ENCODE measurements at places on chromosomes 13 and 19.

- no peaks in the 10 kb centered on the region for H3K36me3 ChIP-seq
- H3K27me3 ChIP-seq, result no peaks in the 10 kb centered on the region
- no peak overlapping the region for H3K27ac ChIP-seq
- no peaks in the 10 kb centered on the region for H3K4me1 ChIP-seq
- no peak overlapping the region for H3K4me3 ChIP-seq
- DNase-seq, result peak; percentile 15
Observed at GRCh38 chr13:78497702-78498355, 105.5 kb downstream of the POU4F1 start.

DNA sequence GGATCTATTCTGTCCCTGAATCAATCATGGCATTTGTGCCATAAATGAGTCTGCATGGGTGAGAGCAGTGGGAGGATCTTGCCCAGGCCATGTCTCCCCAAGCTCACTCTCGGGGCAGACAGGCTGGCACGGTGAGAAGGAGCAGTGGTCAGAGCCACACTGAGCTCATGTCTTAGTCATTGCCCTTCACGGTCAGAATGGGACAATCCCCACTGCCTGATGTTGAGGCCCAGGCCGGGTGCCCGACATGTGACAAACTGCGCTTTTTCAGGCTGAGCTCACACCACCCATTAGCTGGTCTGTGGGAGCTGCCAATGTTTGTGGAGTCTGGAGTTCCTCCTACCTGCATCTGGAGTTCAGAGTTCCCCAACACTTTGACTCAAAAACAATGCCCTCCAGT is 481.9 kb downstream of the COG6 start:
- no peak overlapping the region for H3K4me3 ChIP-seq
- DNase-seq, result no peak
- H3K27ac ChIP-seq, result no peak overlapping the region
- peaks cover 5% of the 10 kb centered on the region for H3K4me1 ChIP-seq

DNA sequence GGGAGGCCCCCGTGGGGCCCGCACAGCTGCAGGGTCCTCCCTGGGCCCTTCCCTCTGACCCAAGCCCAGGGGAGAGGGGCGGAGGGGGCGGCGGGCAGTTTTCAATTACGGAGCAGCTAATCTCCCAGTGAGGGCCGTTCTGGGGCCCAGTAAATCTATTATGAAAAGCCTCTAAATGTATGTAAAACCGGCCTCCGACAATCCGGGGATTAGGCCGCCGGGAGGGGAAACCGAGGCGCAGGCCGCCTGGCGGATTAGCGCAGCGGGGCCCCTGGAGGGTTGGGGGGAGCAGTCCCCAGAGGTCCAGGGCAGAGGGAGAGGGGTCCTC is 25.1 kb downstream of the EFNA2 start:
- H3K4me3 ChIP-seq, result no peak overlapping the region
- no peak for DNase-seq
- peaks cover 68% of the 10 kb centered on the region for H3K27me3 ChIP-seq
- H3K4me1 ChIP-seq, result peaks cover 6% of the 10 kb centered on the region
- H3K27ac ChIP-seq, result no peak overlapping the region

DNA sequence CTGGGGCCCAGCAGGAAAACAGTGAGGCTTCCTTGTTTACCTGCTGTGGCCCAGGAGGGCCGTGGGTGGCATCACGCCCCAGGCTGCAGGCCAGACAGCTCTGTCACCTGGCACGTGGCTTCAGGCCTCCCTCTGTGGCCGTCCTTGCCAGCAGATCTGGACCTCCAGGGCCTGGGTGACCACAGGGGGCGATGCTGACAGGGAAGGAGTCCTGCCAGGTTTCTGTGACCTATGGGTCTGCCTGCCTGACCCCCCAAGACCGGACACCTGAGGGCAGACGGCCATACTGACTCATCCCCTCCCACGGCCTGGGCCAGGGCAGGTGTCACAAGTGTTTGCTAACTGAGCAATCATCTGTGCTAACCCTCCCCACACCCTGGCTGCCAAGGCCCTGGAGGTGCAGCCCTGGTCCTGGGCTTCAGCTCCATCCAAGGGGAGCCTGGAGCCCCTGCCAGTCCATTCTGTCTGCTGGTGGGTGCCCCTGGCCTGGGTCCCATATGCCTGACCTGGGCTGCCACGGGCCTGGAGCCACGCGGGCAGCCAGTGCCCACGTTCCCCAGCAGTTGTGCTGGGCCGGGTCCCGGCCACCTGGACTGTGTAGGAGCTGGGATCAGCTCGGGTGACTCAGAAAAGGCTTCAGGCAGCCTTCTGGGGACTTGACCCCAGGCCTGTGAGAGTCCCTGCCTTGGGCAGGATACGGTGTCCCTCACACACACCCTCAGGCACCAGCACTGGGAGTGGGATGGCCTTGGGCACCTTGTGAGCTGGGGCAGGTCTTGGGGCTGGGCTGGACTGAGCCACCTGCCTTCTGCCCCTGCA is 3.7 kb downstream of the CDC34 start:
- no peaks in the 10 kb centered on the region for H3K27me3 ChIP-seq
- H3K4me1 ChIP-seq, result peaks cover 74% of the 10 kb centered on the region
- no peak for DNase-seq
- peak overlapping the region; percentile 6 for H3K27ac ChIP-seq
- H3K36me3 ChIP-seq, result peaks cover 42% of the 10 kb centered on the region
- H3K4me3 ChIP-seq, result no peak overlapping the region

- H3K27me3 ChIP-seq, result no peaks in the 10 kb centered on the region
- no peak overlapping the region for H3K4me3 ChIP-seq
- H3K36me3 ChIP-seq, result no peaks in the 10 kb centered on the region
- H3K27ac ChIP-seq, result no peak overlapping the region
Observed at GRCh38 chr13:60402022-60402421, 5.0 kb downstream of the TDRD3 start.

- no peaks in the 10 kb centered on the region for H3K4me1 ChIP-seq
- H3K4me3 ChIP-seq, result no peak overlapping the region
- H3K27ac ChIP-seq, result no peak overlapping the region
- peaks cover 48% of the 10 kb centered on the region for H3K27me3 ChIP-seq
- DNase-seq, result no peak
Observed at GRCh38 chr19:41001243-41001971, 10.3 kb downstream of the CYP2B6 start.

DNA sequence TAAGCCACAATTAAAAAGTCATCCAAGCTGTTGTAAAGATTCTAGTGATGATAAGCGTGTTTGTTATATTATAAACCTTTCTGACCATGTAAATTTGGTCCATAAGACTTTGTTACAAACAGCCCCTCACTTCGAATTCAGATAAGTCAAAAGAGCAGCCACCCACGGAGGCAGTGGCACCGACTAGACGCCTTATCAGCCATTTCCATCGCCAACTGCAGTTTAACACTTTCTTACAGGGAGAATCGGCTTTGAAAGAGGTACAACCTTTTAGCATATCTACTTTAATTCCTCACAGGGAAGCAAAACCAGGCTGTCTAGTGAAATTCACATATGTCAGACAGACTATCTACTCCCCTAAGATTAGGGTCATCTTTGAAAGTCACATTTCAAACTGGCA is 47.5 kb downstream of the SOX21 start:
- H3K27me3 ChIP-seq, result peaks cover 61% of the 10 kb centered on the region
- H3K4me3 ChIP-seq, result no peak overlapping the region
- H3K4me1 ChIP-seq, result no peaks in the 10 kb centered on the region
- no peak for DNase-seq
- no peaks in the 10 kb centered on the region for H3K36me3 ChIP-seq

- no peaks in the 10 kb centered on the region for H3K27me3 ChIP-seq
- H3K4me1 ChIP-seq, result no peaks in the 10 kb centered on the region
- no peak overlapping the region for H3K4me3 ChIP-seq
- no peak for DNase-seq
Observed at GRCh38 chr13:96490496-96490989, 400.6 kb downstream of the HS6ST3 start.

DNA sequence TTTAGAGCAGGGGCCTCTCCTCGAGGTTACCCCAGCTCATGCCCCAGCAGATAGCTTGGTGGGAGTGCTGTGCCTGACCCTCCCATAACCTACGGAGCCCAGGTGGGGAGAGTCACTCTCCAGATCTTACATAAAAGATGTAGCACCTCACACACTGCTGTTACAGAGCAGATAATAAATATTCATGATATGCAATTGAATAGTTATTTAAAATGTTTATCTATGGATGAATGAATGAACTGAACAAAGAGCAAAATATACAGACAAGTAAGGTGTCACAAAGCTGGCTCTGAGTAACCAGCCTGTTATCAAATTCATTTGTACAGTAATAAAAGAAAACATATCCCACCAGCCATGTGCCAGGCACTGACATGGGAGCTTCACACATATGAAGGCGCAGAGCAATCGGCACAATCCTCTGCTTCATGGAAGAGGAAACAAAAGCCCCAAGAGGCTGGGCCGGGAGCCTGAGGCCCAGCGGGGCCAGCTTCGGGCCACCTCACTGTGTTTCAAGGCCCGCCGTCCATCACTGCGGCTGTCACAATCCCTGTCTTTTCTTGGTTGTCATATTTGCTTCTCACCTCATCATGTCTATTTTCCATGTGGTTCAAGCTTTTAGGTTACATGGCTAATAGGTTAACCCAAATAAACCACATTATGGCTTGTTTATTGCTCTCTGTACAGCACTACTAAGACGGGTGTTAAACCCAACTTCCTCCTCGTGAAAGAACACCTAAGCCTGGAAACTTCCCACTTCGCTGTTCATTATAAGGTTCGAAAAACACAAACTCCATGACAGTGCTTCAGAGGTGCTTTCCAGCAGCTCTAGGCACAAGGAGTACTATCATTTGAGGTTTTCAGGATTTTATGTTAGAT is 78.4 kb downstream of the IRS2 start:
- no peaks in the 10 kb centered on the region for H3K4me1 ChIP-seq
- H3K27me3 ChIP-seq, result peaks cover 9% of the 10 kb centered on the region
- H3K36me3 ChIP-seq, result no peaks in the 10 kb centered on the region
- DNase-seq, result no peak
- H3K27ac ChIP-seq, result no peak overlapping the region
- no peak overlapping the region for H3K4me3 ChIP-seq

DNA sequence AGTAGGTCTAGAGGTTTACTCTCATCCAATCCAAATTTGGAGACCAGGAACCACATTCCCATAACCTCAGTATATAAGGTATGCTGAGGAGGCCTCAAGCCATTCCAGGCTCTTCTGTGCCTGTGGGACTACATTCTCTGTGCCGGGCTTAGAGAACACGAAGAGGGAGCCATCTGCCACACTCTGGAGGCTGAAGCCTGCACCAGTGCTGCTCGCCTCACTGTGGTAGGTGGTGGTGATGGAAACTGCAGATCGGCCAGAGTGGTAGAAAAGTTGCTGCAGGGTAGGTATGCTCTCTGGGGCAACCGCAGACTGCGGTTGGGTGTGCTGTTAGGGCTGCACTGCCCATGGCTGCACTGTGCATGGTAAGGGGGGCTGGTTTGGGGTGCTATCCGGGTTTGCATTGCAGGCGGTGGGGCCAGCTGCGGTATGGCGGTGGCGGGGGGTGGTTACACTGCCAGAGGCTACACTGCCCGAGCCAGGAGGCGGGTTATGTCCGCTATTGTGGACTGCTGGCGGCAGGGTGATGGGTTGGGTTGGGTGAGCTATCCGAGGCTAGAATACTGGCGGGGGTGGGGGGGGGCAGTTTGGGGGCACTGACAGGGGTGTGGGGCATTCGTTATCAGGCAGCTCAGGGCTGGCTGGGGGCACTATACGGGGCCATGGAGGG is 145.0 kb downstream of the TNFRSF19 start:
- no peaks in the 10 kb centered on the region for H3K36me3 ChIP-seq
- no peak for DNase-seq
- H3K27me3 ChIP-seq, result no peaks in the 10 kb centered on the region
- no peak overlapping the region for H3K27ac ChIP-seq
- no peaks in the 10 kb centered on the region for H3K4me1 ChIP-seq

GRCh38 chr13:20796791-20797508 is 23.2 kb upstream of the EEF1AKMT1 start:
- no peak for DNase-seq
- peak overlapping the region; percentile 31 for H3K27ac ChIP-seq

DNA sequence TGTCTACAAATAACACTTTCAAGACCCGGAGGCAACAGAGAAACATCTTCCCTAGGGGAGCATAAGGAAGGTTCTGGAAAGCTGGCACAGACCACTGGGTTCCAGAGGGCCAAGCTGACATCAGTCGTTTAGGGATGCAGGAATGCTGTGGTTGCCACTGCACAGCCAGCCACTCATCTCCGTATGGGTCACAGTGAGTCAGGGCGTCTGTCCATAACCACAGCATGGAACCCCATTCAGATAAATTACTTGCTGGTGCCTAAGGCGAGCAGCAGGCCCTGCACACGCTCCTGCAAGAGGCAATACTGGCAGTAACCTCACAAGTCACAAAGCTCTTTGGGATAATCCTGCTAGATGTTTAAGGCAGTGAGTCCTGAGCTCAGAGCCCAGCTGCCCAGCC is 140.9 kb upstream of the UBL3 start:
- no peak overlapping the region for H3K27ac ChIP-seq
- no peaks in the 10 kb centered on the region for H3K36me3 ChIP-seq
- no peaks in the 10 kb centered on the region for H3K4me1 ChIP-seq

- H3K27ac ChIP-seq, result no peak overlapping the region
- no peak overlapping the region for H3K4me3 ChIP-seq
- peaks cover 8% of the 10 kb centered on the region for H3K4me1 ChIP-seq
- DNase-seq, result no peak
- H3K27me3 ChIP-seq, result peaks cover 4% of the 10 kb centered on the region
- no peaks in the 10 kb centered on the region for H3K36me3 ChIP-seq
Observed at GRCh38 chr13:20331419-20331818, 99.3 kb upstream of the GJB6 start.

GRCh38 chr19:2266183-2266993 is 10.2 kb upstream of the JSRP1 start:
- peaks cover 4% of the 10 kb centered on the region for H3K36me3 ChIP-seq
- no peak overlapping the region for H3K4me3 ChIP-seq
- H3K27ac ChIP-seq, result peak overlapping the region; percentile 34
- peaks cover 33% of the 10 kb centered on the region for H3K4me1 ChIP-seq
- DNase-seq, result peak; percentile 89
- no peaks in the 10 kb centered on the region for H3K27me3 ChIP-seq

DNA sequence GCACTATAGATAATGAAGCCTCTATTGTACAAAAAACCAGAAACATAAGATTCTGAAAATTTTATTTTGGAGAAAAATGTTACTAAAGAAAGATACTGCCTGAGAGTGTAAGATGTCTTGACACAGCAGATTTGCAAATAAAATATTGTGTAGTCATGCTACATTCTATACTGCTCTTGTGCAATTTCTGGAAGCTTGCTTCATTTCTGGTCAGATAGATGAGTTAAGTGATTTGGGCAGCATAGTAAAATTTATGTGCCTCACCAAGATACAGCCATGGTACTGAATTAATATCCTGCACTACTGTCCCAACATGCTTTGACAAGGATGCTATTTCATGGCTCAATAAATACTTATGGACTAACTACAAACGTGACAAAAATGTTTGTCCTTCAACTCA is 55.1 kb upstream of the STARD13 start:
- H3K4me3 ChIP-seq, result no peak overlapping the region
- H3K36me3 ChIP-seq, result no peaks in the 10 kb centered on the region
- H3K27me3 ChIP-seq, result no peaks in the 10 kb centered on the region
- no peak for DNase-seq
- no peak overlapping the region for H3K27ac ChIP-seq

Data from left ventricle myocardium inferior (tissue), 1 donor.